Suppressor macrophage treated with lipopolysaccharide for 1 hour (primary cell): ENCODE measurements at places on chromosomes 2 and 18.

DNA sequence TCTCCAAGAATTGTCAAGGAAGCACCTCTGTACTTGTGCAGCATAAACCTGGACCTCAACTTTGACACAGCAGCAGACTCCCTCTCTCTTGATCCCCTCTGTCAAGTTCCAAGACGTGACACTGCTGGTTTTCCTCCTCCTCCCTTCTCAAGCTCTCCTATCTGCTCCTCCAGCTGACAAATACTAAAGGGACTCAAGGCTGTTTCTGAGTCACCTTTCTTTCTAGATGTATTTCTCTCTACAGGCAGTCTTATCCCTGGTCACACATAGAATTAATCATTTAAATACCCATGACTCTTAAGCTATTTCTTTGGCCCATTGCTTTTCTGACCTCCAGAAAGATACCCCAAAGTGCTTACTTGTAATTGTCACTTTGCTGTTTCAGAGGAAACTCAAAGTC is 53.5 kb downstream of the SEPTIN10 start:
- no peak for DNase-seq

DNA sequence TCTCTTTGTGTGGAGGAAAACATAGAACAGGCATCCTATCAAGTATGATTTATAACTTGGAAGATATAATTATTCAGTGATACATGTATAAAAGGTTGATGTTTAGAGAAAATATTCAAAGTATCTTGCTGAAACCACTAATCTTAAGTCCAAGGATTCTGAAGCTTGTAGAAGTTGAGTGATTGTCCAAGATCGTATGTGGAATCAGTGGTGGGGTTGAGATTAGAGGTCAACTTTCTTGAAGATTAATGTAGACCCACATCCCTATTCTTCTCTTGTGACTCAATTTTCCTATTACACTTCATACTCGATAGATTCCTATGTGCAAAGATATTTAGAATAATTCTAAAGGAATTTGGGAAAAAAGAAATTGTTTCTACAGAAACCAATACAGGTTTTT is 1565.9 kb upstream of the ACVR2A start:
- no peak for DNase-seq

GRCh38 chr2:2926009-2926857 is 451.4 kb downstream of the EIPR1 start:
- DNase-seq: no peak

DNA sequence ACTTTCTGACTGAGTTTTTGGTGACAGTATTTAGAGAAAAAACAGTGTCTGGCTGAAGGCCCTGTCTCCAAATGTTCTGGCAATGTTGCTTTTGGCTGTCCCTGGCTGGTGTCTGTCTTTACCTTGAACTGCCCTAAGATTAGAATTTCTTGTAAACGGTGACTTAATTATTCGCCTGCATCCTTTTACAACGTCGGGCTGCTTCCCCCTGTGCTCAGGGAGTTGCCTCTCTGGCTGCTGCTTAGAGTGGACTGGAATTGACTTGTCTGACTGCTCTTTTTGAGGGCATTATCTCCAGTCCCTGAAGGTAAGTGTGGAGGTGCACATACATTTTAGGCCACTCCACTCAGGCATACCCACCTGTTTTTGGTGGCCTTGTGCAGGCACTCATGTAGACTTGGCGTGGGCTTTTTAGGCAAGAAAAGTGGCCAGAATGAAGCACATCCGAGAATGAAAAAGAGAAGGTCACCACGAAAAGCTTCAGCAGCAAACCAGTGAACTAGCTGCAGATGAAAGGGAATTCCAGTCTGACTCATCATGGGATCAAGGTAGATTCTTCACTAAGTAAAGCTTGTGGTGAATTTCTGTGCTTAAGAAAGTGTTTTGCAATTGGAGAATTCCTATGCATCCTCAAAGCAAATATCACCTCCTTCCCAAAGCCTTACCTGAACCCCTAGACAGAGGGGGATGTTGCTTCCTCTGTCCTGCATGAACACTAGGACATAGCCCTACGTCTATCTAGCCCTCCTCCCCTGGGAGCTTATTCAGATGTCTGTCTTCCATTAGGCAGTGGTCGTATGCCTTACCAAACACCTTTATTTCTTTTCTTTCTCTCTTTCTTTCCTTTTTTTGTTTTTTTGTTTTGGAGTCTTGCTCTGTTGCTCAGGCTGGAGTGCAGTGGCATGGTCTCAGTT is 230.3 kb upstream of the TRIB2 start:
- DNase-seq: no peak

GRCh38 chr2:203880557-203881125 is 13.1 kb downstream of the CTLA4 start:
- DNase-seq: no peak

- DNase-seq: peak; percentile 45
These were observed 248 bp downstream of the HAAO start for GRCh38 chr2:42792087-42792582.
